GM12878 (cell line): ENCODE measurements at places on chromosomes 2 and 18. TPM values are rescaled to one million over a fixed set of nuclear protein-coding genes. Genes with fewer than 3 reads are reported as not detected.
A peak's percentile ranks its signal among the peaks of the same experiment; 100 is the strongest.

Gene HES6
- 1.7 and 1.8 TPM in 2 replicates for total RNA-seq

Gene FAM98A
- total RNA-seq = 75.0 and 81.2 TPM in 2 replicates

Gene DTNA
- 0.27 and 0.36 TPM in 2 replicates for total RNA-seq

Gene DRC1
- total RNA-seq = not detected in 2 replicates

Gene DQX1
- total RNA-seq = 0.85 and 0.98 TPM in 2 replicates

Gene NAB1
- total RNA-seq = 30.5 and 33.2 TPM in 2 replicates

Gene CIB4
- not detected in 2 replicates for total RNA-seq

- peak; percentile 64 for DNase-seq
Observed at GRCh38 chr18:4319738-4320677, 135.1 kb downstream of the DLGAP1 start.

GRCh38 chr2:170679607-170680079 is 35.5 kb upstream of the SP5 start:
- no peak for DNase-seq

DNA sequence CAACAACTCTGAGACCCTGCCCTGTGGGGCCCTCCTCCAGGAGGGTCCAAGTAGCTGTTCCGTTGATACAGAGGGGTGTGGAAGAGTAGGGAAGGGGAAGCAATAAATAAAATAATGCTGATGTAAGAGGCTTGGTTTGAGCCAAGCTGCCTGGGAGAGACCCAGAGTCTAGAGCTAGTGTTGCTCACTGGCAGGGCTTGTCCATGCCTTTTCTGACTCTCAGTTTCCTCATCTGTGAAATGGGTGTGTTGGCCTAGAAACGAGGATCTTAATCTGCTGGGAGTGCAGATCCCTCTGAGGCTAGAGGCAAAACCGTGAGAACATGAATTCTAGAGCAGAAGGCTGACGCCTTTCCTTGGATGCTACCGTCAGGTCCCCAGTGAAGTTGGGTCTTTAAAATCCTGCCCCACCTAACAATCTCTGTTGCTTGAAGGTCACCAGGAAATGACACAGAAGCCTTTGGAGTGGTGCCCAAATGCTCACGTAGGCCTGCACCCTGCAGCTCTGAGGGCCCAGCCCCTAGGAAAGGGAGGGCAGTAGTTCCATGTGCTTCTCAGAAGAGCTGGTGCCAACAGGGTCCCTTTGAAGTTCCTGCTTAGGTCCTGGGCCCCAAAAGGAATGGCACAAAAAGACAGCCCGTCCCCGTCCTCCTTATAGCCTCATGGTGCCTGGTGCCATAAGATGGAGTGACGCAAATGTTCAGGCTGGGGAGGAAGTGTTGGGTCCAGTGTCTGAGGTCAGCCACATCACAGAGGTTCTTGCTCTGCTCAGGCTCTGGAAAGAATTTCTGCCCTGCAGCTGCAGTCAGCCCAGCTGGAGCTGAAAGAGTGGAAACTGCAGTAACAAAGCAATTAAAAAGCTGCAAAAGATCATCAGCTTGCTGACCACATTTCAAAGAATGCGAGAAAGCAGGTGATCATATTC is 73.2 kb upstream of the SMAD2 start:
- DNase-seq = no peak

- DNase-seq = no peak
Observed at GRCh38 chr2:61928826-61929461, 23.5 kb downstream of the COMMD1 start.

DNA sequence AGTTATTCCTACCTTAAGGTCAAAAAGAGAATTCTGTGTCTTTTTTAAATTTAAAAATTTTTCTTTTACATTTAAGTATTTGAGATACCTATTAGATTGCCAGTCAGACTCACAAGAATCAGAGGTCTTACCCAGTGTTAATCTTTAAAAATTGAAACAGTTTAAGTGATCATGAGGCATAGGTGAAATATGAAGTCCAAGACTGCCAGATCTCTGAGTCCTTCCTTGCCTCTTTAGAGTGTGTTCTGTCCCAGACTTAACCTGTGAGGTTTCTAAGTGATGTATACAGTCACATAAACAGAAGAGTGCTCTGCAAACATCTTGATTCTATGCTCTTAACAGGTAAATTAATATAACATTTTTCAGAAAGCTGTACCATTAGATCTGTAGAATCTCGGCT is 40.6 kb downstream of the ACTR3 start:
- no peak for DNase-seq

DNA sequence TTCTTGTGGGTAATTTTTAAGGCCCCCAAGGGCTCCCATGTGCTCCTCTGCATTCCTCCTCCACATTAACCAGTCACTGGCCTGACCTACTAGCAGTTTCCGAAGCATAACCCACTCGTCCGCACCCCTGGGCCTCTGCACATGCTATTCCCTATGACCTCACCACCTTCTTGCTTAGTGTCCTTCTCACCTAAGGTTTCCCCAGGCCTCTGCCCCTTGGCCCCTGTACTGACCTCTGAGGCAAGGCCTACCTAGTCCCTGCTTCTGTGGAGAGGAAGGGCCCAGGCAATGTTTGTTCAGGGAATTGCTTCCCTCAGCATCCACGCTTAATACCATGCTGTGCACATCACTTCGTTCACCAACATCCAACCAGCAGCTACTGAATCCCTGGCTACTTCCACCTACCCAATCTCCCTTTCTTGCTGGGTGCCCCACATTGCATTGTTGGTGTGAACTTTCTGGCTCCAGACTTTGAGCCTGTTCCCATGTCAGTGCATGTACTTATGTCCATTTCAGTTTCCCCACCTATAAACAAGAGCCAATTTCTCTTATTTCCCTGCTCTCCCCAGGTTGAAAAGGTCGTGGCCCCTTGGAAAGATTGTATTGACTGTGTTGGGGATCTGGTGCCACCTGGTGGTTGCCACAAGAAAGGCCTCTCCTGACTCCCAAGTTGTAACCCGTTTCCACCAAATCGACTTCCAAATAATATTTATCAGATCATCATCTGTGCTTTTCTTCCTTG is 19.2 kb upstream of the TMEM177 start:
- no peak for DNase-seq

- DNase-seq = no peak
Observed at GRCh38 chr2:118830118-118830517, 17.3 kb downstream of the EN1 start.

DNA sequence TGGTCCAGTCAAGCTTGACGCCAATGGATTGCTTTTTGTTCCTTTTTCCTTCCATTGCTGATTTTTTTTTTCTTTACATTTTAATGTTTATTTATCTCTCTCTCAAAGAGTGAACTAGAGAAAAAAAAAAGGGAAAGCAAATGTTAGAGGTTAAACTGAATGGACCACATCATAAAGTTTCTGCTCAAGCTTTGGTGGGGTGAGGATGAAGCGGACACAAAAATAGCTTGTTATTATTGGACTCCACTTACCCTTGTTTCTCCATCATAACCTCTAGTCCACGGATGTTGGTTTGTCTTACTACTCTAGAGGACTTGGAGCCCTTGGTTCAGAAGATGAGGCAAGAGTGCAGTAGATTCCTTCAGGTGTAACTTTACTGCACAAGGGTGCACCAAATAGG is 27.6 kb upstream of the CERS6 start:
- DNase-seq = no peak

DNA sequence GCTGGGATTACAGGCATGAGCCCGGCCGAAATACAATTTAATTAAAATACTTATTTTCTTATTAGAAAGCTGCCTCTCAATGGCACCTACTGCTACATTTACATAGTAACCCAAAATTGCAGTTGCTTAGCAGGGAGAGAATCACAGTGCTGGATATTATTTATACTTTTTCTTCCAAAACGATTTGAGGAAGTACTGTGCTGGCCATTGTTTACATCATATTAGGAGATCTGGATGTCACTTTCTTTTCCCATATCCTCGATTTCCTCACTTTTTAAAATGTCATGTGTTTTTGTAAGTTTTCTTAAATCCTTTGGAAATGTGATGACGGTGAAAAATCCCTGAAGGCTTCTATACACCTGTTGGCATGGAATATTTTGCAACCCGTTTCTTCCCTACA is 3.4 kb upstream of the SP3 start:
- DNase-seq = no peak

GRCh38 chr2:46331109-46331766 is 34.0 kb downstream of the EPAS1 start:
- no peak for DNase-seq

GRCh38 chr2:195521589-195521988 is 135.4 kb upstream of the SLC39A10 start:
- no peak for DNase-seq

DNA sequence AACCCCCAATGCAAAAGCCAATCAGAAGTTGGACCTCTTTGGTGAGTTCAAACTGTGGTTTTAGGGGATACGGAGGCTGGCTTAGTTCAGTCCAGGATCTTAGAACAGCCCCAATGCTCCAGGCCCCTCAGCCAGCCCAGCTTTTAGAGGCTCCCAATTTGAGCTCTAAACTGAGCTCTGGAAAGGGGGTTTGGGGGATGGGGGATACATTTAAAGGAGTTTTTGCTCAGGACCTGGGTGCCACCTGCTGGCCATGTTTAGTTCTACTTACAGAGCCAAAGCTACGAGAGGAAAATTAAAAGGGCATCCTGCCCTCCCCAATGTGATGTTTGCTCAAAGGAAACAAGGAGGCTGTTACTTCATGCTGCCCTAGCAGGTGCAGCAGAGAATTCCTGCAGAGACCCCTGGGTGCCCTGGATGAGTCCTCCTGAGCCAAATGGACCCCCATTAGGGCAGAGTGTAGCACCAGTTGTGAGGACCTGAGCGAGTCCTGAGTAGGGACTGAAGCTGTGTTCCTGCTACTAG is 15.9 kb upstream of the TMEM214 start:
- DNase-seq = no peak

- DNase-seq = peak; percentile 4
Observed at GRCh38 chr18:75478996-75479880, 51.7 kb upstream of the SMIM21 start.

DNA sequence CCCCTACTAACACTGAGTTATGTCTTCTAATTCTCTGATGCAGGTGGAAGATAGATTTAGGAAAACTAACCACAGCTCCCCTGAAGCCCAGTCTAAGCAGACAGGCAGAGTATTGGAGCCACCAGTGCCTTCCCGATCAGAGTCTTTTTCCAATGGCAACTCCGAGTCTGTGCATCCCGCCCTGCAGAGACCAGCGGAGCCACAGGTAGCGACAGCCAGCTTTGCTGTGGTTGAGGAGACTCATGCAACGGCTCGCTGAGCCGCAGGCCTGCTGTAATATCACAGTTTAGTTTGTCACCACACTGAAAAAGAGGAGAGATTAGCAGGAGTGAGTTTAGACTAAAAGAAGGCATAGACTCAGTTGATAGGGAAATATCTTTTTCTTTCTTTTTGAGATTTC is 131.0 kb upstream of the IL1R2 start:
- DNase-seq = no peak

DNA sequence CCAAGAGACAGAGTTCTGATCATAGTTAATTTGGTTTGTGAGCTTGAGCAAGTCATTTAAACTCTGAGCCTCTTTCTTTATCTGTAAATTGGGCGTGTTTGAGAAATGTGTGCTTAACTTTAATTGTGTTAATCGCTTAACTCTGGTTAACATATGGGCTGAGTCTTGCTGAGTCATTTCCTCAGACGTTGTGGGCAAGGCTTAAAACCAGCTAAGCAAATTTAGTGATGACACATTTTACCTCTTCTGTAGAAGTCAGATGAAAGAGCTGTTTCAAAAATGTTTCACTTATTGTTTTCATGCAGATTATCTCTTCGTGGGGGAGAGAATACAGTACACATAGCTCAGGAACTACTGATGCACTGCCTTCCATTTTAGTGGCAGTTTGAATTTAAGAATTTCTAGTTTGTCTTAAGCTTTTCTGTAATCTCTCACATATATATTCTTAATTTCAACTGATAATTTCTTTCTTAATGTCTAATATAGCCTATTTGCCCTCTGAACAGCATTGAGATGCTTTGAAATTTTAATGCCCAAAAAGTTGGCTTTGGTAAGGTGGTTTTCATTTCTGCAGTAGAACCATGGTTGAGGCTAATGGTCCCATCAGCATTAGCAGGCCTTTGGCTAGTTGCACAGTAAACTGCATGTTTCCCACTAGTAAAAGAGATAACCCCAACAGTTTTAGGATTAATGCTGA is 34.9 kb downstream of the RAB10 start:
- peak; percentile 84 for DNase-seq

DNA sequence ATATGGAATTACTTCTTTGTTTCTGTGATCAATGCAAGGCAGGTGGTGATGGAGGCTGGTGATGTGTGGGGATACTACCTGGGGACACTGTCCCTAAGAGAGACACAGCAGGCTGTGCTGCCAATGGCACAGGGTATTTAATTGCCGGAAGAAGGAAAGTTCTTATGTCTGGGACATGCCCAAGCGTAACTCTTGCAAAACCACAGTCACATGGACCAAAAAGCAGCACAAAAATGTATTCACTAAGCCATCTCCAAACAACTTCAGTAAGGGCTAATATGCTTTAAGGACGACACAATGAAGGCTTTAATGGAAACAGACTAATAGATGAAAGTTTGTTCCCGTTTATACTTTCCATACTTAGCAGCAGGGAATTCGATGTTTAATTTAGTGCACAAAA is 49.7 kb upstream of the AP1S3 start:
- DNase-seq = no peak

DNA sequence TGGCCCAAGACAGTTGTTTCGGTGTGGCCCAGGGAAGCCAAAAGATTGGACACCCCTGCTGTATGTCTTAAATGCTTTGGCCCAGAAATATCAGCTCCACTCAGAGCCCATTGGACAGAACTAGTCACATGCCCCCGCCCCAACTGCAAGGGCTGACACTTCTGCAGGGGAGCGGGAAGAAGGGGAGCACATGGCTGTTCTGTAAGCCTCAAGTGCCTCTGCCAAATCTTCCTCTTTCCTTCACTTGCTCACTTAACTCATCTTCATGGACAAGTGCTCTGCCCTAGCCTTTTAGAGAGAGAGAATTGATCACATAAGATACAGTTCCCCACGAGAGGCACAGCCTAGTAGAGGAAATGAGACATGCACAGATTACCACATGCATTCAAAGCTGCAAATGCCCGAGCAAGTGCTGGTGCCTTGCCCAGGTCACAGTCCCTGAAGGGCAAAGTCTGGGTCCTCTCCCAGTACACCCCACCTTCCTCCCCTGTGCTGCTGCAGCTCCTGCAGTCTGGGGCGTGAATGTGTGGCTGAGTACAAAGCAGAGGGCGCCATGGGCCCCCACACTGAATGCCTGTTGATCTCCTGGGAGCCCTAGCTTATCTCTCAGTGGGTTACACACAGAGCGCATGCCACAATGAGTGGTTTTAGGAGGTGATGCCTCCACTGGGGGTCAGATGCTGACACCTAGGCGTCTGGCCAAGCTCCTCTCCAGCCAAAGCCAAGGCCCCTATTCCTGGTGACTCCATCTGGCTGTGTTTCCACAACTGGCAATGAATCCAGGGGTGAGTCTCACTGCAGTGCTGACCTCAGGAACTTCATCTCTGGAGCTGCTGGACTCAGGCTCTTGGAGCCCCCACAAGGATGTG is 135.3 kb downstream of the CTIF start:
- DNase-seq = no peak

DNA sequence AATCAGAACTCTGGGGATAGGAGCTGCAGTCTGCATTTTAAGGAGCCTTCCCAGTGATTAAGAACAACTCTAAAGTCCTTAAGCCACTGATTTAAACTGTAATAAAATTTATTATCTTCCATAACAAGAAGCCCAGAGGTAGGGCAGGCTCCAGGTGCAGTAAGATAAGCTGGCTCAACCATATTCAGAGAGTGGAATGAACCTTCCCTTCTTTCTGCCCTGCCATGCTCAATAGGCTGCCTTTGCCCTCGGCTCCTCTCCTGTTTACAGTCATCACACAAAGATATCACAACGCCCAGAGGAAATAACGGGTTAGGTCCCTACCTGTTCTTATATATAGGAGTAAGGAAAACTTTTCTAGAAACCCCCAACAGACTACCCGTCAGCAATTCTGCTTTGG is 90.5 kb upstream of the CDCA7 start:
- DNase-seq = no peak

GRCh38 chr2:241560883-241561474 is 2.4 kb downstream of the BOK start:
- DNase-seq = no peak

- DNase-seq = no peak
Observed at GRCh38 chr2:105629634-105630033, 115.1 kb upstream of the NCK2 start.
